ENCODE measurements at places on chromosomes 16 and 17. TPM values are rescaled to one million over a fixed set of nuclear protein-coding genes. Genes with fewer than 3 reads are reported as not detected.

GRCh38 chr17:50953831-50954601, 87.9 kb upstream of the TOB1 start:
- no peak for DNase-seq

DNA sequence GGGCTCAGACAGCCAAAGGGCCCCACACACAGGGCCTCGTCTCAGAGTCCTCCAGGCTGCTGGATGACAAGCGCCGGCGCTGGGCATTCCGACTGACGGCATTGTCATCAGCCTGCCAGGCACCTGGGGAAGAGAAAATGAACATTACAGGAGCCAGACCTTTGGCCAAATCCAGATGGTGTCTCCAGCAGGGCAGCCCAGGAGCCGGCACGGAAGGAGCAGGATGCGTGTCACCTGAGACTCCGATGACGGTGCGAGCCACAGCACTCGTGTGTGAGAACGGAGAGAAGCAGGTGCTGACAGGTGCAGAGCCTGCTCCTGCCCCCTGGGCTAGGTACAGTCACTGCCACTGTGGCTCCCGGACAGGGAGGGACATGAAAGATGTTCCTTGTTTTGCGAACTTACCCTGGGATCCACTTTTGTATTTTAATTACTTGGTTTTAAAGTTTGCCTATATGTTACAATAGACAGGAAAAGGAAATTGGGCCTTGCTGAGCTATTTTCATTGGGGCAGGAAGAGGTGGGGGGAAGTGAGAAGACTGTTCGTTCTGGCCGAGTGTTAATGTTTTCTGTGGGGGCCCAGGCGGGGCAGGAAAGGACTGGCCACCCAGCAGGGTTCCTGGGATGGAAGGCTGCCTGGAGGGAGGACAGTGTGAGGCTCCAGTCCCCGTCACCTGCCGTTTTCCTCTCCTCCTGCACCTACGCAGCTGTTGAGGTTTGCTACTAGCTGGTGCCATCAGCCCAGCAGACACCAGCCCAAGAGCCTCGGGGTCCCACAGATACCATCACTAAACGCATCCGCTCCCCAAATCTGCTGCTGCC, 4.4 kb upstream of the FOXJ1 start:
- DNase-seq: peak; percentile 55

- no peak for DNase-seq
These were observed at the start of gene STX1B for GRCh38 chr16:31010585-31011325. Gene STX1B (minus strand): TSS chr16:31010638. CDS start chr16:31010396, 242 bp downstream.

DNA sequence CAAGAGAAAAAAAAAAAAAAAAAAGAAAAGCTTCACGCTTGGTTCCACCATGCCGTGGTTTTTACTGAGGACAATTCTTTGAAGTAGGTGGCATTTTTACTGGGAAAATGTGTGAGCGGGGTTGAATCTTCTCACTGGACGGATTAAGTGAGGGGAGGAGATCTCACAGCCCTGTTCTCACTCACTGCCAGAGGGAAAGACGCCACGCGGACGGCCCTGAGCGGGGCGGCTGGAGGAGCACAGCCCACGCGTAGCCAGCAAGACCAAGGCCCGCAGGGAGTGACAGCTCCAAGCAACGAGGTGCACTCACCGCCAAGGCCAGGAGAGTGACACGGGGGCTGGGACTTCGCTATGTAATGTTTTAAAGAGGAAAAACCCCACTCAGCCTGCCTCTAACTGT, 43.1 kb downstream of the MRM3 start:
- DNase-seq: no peak

GRCh38 chr17:80892019-80892855, 99.4 kb upstream of the CHMP6 start:
- DNase-seq: no peak

- no peak for DNase-seq
These were observed 160.2 kb downstream of the RGS9 start for GRCh38 chr17:65297384-65297783.

DNA sequence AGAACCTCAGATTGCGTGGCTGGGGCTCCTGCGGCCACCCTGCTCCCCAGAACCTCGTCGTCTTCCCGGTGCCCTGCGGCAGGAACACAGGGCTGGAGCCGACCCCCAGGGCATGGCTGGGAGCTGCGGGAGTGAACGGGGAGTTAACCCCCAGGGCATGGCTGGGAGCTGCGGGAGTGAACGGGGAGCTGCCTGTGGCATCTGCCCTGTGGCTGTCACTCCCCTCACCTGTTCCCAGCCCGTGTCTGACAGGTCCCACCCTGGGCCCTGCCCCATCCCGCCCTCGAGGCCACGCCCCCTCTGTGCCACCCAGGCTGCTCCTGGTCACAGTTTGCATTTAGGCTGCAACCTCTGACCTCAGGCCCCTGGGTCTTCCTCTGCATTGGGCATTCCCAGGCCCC, 39.4 kb upstream of the ACSF3 start:
- DNase-seq: no peak

DNA sequence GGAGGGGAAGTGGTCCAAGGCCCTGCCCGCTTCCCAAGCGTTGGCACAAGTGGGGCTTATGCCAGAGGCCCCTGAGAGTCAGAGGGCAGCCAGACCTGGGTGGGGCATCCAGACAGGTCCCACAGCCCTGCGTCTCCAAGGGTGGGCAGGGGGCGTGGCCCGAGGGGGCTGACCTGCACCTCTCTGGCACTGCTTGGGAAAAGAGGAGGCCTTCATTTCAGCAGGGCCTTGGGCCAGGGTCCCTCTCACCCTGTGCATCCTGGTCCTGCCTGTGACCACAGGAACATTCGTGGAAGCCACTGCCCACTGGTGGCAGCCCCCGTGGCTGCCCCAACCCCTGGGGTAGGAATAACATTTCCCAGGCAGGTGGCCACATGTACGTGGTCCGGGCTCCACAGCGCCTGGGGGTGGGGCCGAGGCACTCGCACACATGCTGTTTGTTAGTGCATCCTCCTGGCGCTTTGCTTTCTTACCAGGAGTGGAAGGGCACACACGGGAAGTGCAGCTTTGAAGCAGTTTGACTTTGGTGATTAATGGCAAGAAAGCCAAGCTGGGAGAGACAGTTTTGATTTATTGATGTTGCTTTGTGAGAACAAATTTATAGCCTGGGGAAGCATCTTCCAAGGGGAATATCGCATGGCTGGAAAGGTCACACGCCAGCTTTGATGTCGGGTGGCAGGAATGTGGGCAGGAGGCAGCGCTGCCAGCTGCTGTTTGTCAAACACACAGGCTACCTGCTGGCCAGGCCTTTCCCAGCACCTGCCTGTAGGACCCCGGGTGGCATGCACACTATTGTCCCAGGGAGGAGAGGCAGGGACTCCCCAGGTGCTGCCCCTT, 4.3 kb downstream of the CENPX start:
- DNase-seq: no peak

Gene KCNG4
- not detected for total RNA-seq

Gene TLCD2
- 4.6 TPM for total RNA-seq
